ENCODE measurements at places on chromosomes 3 and 15.
A peak's percentile ranks its signal among the peaks of the same experiment; 100 is the strongest.

- H3K36me3 ChIP-seq: no peaks in the 10 kb centered on the region
- H3K27me3 ChIP-seq: peaks cover 2% of the 10 kb centered on the region
- DNase-seq: no peak
- H3K4me1 ChIP-seq: peaks cover 15% of the 10 kb centered on the region
Measured at GRCh38 chr15:74328331-74329056, 39.0 kb downstream of the CYP11A1 start.

GRCh38 chr3:58502872-58503271 is 11.0 kb downstream of the KCTD6 start:
- H3K27me3 ChIP-seq: no peaks in the 10 kb centered on the region
- H3K36me3 ChIP-seq: peaks cover 14% of the 10 kb centered on the region
- H3K4me1 ChIP-seq: peaks cover 2% of the 10 kb centered on the region

DNA sequence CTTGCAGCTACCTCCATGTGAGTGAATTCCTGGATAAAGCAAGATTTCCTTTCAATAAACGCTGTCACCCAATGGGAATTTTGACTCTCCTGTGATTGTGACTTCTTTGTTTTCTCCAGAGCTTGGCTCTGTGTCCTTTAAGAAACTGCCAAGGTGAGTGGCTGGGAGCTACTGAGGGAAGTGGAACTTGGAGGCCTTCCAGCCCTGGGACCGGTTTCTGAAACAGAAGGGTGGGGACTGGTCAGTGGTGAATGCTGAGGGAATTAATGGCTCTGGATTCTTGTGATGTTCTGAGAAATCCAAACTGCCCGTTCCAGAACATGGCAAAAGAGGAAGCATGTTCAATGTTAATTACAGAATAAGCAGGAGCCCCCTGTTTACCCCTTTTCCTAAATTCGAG is 41.1 kb upstream of the MYZAP start:
- H3K4me1 ChIP-seq: no peaks in the 10 kb centered on the region
- no peak overlapping the region for H3K27ac ChIP-seq
- no peaks in the 10 kb centered on the region for H3K36me3 ChIP-seq
- DNase-seq: no peak
- no peaks in the 10 kb centered on the region for H3K27me3 ChIP-seq

- no peak overlapping the region for H3K27ac ChIP-seq
- H3K4me1 ChIP-seq: peaks cover 82% of the 10 kb centered on the region
- no peak for DNase-seq
- H3K4me3 ChIP-seq: no peak overlapping the region
- H3K36me3 ChIP-seq: peaks cover 7% of the 10 kb centered on the region
Measured at GRCh38 chr3:66486202-66486601, 14.6 kb downstream of the LRIG1 start.

- no peaks in the 10 kb centered on the region for H3K4me1 ChIP-seq
- H3K36me3 ChIP-seq: no peaks in the 10 kb centered on the region
- H3K27ac ChIP-seq: no peak overlapping the region
- peaks cover 3% of the 10 kb centered on the region for H3K27me3 ChIP-seq
- H3K4me3 ChIP-seq: no peak overlapping the region
Measured at GRCh38 chr15:56339594-56339993, 25.6 kb upstream of the TEX9 start.

DNA sequence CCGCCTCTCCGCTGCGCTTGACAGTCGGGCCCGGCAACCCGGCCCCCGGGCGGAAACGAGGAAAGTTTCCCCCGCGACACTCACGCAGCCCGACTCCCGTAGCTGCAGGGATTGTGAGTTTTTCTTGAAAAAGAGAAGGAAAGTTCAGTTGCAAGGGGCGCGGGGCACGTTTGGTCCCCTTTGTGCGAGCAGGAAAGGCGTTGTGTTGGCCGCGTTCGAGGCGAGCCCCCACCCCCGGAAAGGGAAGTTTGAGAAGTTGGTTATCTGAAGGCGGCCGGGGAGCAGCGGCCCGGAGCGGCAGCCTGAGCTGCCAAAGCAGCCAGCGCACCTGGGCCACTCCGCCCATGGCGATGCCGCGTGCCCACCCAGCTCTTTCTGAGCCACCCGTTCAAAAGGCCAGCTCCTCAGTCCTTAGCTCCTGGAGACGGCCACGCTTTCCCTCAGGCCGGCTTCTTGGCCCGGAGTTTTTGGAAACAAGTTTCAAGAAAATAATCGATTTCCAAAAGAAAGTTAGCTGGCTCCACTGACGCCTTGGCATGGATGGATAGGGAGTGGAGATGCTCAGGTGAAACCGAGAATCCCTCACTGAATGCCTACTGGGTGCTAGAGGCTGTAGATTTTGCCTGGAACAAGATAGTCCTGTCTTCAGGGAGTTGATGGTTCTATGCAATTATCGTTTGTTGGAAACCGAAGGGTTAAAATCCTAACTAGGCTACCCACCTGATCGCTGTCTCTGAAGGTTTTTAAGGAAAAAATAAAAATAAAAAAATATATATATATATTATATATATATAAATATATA is 832 bp downstream of the TGFBR2 start:
- peaks cover 70% of the 10 kb centered on the region for H3K4me1 ChIP-seq
- H3K27ac ChIP-seq: peak overlapping the region; percentile 93
- no peaks in the 10 kb centered on the region for H3K27me3 ChIP-seq
- H3K4me3 ChIP-seq: peak overlapping the region; percentile 92
- H3K36me3 ChIP-seq: peaks cover 38% of the 10 kb centered on the region
- peak; percentile 72 for DNase-seq

GRCh38 chr3:98977520-98977919 is 76.0 kb upstream of the DCBLD2 start:
- no peak overlapping the region for H3K4me3 ChIP-seq
- DNase-seq: no peak
- peaks cover 2% of the 10 kb centered on the region for H3K36me3 ChIP-seq

DNA sequence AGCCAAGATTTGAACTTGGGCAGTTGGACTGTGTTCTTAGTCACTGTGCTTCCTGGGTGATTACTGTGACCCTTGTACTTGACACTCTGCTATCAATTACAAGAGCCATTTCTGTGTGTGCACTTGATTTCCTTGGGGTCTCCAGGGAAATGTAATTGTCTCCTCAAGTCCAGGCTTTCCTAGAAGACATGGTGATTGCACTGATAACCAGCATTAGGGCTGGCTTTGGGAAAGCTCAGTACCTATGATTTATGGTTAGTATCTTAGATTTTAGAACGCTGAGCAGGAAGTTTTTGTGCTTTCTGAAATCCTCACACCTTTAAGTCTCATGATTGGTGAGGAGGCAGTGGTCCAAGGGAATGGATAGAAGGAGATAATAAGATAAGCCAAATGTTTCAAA is 1.6 kb upstream of the CLDN11 start:
- no peaks in the 10 kb centered on the region for H3K36me3 ChIP-seq
- H3K27me3 ChIP-seq: peaks cover 38% of the 10 kb centered on the region
- no peak overlapping the region for H3K4me3 ChIP-seq
- H3K4me1 ChIP-seq: peaks cover 11% of the 10 kb centered on the region
- DNase-seq: no peak

GRCh38 chr3:60055765-60056164 is 1005.9 kb upstream of the CFAP20DC start:
- H3K4me1 ChIP-seq: peaks cover 34% of the 10 kb centered on the region
- no peaks in the 10 kb centered on the region for H3K27me3 ChIP-seq
- no peak overlapping the region for H3K27ac ChIP-seq
- H3K36me3 ChIP-seq: peaks cover 3% of the 10 kb centered on the region

- DNase-seq: no peak
- no peaks in the 10 kb centered on the region for H3K36me3 ChIP-seq
- no peak overlapping the region for H3K27ac ChIP-seq
- H3K4me1 ChIP-seq: no peaks in the 10 kb centered on the region
- H3K27me3 ChIP-seq: no peaks in the 10 kb centered on the region
Measured at GRCh38 chr3:191795196-191795595, 334.2 kb downstream of the PYDC2 start.

DNA sequence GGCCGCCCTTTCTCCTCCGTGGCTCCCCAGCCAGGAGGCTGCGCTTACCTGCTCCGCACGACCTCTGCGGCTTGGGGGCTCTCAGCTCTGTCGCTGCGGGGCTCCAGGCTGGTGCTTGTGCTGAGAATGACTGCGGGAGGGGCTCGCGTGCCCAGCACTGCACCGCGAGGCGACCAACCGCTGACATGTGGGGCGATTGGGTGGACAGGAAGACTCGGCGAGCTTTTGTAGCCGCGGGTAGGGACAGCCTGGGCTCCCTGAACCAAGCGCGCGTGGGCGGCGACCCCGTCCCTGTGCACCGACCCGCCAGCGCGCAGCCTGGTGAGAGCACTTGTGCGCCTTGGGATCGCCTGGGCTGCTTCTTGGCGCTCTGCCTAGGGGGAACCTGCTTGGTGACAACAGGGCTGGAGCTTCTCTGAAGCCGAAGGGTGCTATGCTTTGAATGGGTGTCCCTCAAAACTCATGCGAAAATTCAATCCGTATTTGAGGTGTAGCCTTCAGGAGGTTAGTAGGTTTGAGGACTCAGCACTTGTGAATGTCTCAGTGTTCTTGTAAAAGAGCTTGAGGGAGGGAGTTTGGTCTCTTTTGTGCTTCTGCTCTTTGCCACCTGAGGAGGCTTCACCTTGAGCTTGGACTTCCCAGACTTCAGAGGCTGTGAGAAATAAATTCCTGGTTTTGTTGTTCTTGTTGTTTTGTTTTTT is 50.4 kb downstream of the IL12A start:
- no peak overlapping the region for H3K27ac ChIP-seq
- peaks cover 1% of the 10 kb centered on the region for H3K4me1 ChIP-seq
- H3K4me3 ChIP-seq: no peak overlapping the region
- H3K36me3 ChIP-seq: no peaks in the 10 kb centered on the region
- peaks cover 36% of the 10 kb centered on the region for H3K27me3 ChIP-seq
- peak; percentile 14 for DNase-seq

- no peaks in the 10 kb centered on the region for H3K27me3 ChIP-seq
- H3K27ac ChIP-seq: peak overlapping the region; percentile 29
- H3K4me3 ChIP-seq: no peak overlapping the region
- no peak for DNase-seq
- H3K4me1 ChIP-seq: peaks cover 19% of the 10 kb centered on the region
- peaks cover 32% of the 10 kb centered on the region for H3K36me3 ChIP-seq
Measured at GRCh38 chr3:87246662-87247429, 19.7 kb downstream of the CHMP2B start.

GRCh38 chr15:74955796-74956647 is 550 bp downstream of the RPP25 start:
- H3K4me1 ChIP-seq: peaks cover 52% of the 10 kb centered on the region
- peaks cover 31% of the 10 kb centered on the region for H3K27me3 ChIP-seq
- no peaks in the 10 kb centered on the region for H3K36me3 ChIP-seq
- peak; percentile 76 for DNase-seq
- peak overlapping the region; percentile 74 for H3K4me3 ChIP-seq

DNA sequence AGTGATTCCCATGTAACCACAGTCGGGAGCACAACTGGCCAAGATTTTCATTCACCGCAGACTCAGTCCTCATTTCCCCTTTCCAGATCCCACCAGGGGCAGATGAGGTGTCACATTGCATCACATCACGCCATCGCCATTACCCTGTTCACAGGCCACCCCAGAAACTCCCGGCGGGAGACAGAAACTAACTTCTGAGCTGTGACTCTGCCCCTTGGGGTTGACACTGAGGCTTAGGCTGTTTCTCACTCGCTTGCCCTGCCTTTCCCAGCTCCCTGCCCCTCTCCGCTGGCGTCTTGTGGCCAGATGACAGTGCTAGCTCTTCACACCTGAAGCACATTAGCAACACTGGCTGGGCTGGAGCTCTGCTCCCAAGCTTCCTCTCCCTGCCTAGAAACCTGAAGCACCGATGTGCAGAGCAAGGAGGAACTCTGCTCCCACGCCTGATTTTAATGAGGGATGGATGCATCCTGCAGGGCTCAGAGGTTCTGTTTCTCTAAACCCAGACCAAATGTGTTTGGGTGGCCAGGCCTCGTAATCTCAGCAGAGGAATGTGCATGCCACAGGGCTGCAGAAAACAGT is 88.8 kb upstream of the CTDSPL start:
- H3K27me3 ChIP-seq: peaks cover 6% of the 10 kb centered on the region
- no peaks in the 10 kb centered on the region for H3K4me1 ChIP-seq
- no peak for DNase-seq
- no peaks in the 10 kb centered on the region for H3K36me3 ChIP-seq
- no peak overlapping the region for H3K27ac ChIP-seq
- H3K4me3 ChIP-seq: no peak overlapping the region

DNA sequence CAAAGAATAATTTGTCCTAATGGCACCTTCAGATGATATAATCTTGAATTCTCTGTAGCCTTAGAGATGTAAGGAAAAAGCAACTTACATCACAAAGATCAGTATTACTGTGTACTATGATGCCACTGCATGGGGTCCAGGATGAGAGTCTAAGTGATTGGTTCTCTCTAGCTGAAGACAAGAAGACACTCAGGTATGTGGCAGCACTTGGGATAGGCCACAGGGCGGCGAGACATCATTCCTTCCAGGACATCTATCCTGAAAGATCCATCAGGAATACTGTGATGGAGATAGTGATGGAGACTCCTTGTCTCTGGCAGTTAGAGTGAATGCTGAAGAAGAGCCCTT is 2.5 kb downstream of the CD200 start:
- H3K27ac ChIP-seq: peak overlapping the region; percentile 88
- no peaks in the 10 kb centered on the region for H3K27me3 ChIP-seq
- peak overlapping the region; percentile 98 for H3K4me3 ChIP-seq
- peaks cover 52% of the 10 kb centered on the region for H3K36me3 ChIP-seq
- DNase-seq: no peak
- H3K4me1 ChIP-seq: peaks cover 62% of the 10 kb centered on the region

DNA sequence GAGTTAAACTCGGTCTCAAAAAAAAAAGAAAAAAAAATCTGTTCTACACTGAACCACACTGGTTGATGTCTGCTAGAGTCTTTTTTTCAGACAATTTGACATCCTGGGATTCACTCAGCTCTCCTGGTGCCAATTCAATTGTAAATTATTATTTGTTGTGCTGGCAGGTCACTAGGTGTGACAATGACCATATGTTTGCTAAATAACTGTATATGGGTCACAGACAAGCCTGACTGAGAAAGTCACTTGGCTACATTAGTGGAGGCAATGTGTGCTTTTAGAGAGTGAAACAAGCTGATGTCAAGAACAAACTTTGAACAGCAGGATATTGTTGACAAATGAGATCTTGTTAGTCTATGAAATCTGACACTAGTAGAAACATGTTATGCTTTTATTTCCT is 1379.1 kb downstream of the ZPLD1 start:
- H3K27ac ChIP-seq: no peak overlapping the region
- no peaks in the 10 kb centered on the region for H3K36me3 ChIP-seq
- DNase-seq: no peak
- H3K4me3 ChIP-seq: no peak overlapping the region
- H3K27me3 ChIP-seq: no peaks in the 10 kb centered on the region

GRCh38 chr3:39273119-39273518 is 6.7 kb downstream of the CX3CR1 start:
- no peak for DNase-seq
- H3K4me3 ChIP-seq: no peak overlapping the region
- H3K27ac ChIP-seq: no peak overlapping the region
- no peaks in the 10 kb centered on the region for H3K36me3 ChIP-seq
- no peaks in the 10 kb centered on the region for H3K27me3 ChIP-seq

- H3K4me3 ChIP-seq: no peak overlapping the region
- H3K27me3 ChIP-seq: no peaks in the 10 kb centered on the region
- DNase-seq: no peak
- H3K36me3 ChIP-seq: no peaks in the 10 kb centered on the region
Measured at GRCh38 chr3:173869766-173870165, 472.2 kb downstream of the NLGN1 start.
